ENCODE measurements at places on chromosomes 13 and 19.

DNA sequence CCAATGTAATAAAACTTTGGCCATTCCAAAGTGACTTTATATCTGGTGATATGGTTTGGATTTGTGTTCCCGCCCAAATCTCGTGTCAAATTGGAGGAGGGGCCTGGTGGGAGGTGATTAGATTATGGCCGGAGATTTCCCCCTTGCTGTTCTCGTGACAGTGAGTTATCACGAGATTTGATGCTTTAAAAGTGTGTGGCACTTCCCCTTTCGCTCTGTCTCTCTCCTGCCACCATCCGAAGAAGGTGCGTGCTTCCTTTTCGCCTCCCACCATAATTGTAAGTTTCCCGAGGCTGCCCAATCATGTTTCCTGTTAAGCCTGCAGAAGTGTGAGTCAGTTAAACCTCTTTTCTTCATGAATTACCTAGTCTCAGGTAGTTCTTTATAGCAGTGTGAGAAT lies 9.3 kb upstream of the NALCN start:
- no peak for DNase-seq

- no peak for DNase-seq
Measured at GRCh38 chr13:24124789-24125476, 35.6 kb upstream of the SPATA13 start.

DNA sequence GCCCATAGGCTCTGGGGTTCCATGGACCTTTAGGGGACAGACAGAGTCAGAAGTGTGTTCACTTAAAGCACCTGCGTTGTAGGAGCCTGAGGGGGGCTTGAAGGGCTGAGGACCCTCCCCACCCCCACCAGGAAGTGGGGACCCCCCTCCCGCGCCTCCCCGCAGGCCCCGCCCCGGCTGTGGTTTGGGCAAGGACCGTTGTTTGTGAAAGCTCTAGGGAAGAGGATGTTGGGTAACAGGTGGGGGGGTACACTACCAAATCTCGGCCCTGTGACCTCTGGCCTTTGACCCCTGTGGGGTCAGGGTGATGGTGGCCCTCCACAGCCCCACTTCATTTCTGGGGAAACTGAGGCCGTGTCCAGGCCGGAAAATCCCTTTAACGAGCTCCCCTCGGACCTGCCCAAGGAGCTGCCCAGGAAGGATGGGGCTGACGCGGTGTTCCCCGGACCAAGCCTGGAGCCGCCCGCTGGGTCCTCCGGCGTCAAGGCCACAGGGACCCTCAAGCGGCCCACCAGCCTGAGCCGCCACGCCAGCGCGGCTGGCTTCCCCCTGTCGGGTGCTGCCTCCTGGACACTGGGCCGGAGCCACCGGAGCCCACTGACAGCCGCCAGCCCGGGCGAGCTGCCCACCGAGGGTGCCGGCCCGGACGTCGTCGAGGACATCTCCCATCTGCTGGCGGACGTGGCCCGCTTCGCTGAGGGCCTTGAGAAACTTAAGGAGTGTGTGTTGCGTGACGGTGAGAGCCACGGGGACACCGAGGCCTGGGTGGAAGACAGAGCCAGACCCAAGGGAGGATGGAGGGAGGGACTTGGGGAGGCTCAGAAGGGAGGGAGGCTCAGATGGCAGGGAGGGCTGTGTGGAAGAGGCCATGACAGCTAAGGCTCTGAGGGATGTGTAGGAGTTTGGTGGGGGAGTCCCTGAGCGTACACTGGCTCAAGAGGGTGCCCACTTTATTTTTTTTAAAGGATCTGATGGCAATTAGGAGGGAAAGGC lies 1.3 kb downstream of the ARHGAP45 start:
- DNase-seq, result no peak

DNA sequence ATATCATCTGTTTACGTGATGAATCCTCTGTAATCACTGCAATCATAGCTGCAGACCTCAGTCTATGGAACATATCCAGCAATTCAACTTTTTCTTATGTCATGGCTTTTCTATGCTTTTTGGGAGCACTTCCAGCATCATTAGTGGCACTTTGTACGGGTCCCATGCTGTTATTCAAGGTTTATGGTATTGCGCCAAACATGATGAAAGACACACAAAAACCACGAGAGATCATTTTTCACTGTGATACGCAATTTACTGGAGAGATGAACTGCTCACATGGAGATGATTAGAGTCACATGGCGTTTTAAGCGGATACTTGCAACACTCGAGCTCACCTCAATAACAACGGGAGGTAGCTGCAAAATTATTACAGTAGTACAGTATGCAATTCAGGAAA lies 2101.7 kb upstream of the PCDH20 start:
- no peak for DNase-seq

Measured in SK-N-SH (cell line).